ENCODE measurements at places on chromosomes 11 and 22. TPM values are rescaled to one million over a fixed set of nuclear protein-coding genes. Genes with fewer than 3 reads are reported as not detected.

DNA sequence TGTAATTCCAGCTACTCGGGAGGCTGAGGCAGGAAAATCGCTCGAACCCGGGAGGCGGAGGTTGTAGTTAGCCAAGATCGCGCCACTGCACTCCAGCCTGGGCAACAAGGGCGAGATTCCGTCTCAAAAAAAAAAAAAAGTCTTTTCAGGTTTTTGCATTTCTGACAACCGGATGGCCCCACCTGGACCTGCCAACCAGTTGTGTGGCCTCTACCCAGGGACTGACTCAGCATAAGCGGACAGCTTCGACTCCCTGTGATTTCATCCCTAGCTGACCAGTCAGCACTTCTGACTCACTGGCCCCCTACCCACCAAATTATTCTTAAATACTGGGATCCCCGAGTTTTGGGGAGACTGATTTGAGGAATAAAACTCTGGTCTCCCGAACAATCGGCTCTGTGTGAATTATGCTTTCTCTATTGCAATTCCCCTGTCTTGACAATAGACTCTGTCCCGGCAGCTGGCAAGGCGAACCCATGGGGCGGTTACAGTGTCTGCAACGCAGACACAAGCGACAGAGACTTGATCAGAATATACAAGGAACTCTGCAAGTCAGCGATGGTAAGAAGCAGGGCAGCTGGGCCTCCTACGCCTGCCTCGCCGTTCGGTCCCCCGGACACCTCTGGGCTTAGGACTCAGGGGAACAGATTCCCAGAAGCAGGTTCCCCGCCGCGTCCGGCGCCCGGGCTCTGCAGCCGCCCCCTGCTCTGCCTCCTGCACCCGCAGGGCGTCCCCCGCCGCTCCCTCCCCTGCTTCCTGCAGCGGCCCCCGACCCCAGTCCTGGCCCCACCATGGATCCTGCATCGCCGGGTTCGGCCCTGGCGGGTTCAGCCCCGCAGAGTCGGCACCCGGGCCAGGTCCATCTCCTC lies 741 bp upstream of the TALDO1 start:
- DNase-seq, result peak; percentile 24

GRCh38 chr11:104462341-104462740 lies 298.4 kb upstream of the PDGFD start:
- DNase-seq, result peak; percentile 81

DNA sequence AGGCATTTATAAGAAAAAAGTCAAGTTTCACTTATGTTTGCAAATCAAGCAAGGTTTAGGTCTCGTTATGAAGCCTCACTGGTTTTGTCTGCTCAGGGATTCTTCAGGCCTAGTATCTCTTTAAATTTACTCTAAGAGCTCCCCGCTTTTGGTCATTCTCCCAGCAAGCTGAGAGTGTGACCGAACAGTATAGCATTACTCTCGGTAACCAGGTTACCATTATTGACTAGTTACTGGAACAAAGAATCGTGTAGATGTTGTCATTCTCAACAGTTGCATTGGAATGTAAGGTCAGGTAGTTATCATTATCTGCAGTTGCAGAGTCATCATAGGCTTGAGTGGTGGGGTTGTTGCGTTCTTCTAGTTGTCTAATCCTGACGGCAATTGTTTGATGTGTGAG lies 9.8 kb upstream of the USP2 start:
- no peak for DNase-seq

Gene RAC2
- total RNA-seq, result 10.0 TPM

Gene CALCA
- total RNA-seq, result not detected

Data from IMR-90 (cell line).